ENCODE measurements at places on chromosomes 16 and 17.

GRCh38 chr16:47480410-47480809 is 19.3 kb downstream of the PHKB start:
- DNase-seq = no peak

GRCh38 chr16:14095883-14096551 is 24.9 kb downstream of the MRTFB start:
- DNase-seq = no peak

- no peak for DNase-seq
Observed at GRCh38 chr16:30894540-30895368, 877 bp upstream of the BCL7C start.

- DNase-seq = no peak
Observed at GRCh38 chr17:80513892-80514291, 30.7 kb upstream of the RPTOR start.

GRCh38 chr17:40916366-40916765 is 21.1 kb downstream of the KRT23 start:
- DNase-seq = no peak

DNA sequence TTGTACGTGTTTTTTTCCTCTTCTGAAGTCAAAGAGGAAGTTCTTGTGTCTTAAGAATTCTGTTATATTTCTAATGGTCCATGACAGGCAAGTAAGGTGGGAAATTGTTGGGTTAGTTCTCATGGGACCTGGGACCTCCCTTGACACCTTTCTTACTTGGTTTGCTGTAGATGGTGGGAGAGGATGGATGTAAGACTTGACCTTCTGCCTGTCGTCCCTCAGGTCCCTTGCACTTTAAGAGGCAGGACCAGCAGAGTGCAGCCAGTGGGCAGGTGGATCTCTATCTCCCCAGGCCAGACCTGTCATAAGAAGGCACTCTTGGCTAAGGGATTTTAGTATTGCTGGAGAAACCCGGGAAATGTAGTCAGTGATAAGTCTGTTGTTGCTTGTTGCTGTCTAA is 12.1 kb downstream of the HAPSTR1 start:
- no peak for DNase-seq

DNA sequence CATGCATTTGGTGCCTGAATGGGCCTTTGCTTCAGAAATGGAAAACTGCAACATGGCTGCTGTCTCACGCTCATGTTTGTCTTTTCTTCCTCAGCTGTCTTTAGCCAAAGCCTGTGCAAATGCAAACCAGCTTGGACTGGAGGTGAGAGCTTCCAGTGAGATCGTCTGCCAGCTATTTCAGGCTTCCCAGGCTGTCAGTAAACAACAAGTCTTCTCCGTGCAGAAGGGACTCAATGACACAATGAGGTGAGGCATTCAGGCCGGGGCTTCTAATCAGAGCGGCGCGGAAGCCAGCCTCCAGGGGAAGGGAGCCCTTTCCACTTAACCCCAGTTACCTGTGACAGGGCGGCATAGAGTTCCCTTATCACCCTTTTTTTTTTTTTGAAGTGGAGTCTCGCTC is 14.3 kb downstream of the CCNF start:
- no peak for DNase-seq

- no peak for DNase-seq
Observed at GRCh38 chr17:11144358-11145233, 96.4 kb upstream of the SHISA6 start.

All from activated T-cell treated with anti-CD3 and anti-CD28 coated beads for 4 hours (primary cell).